Effector CD4-positive, alpha-beta T cell (primary cell): ENCODE measurements at places on chromosomes 4 and X.

- DNase-seq: no peak
These were observed 81.9 kb downstream of the PJA1 start for GRCh38 chrX:69083361-69083760.

DNA sequence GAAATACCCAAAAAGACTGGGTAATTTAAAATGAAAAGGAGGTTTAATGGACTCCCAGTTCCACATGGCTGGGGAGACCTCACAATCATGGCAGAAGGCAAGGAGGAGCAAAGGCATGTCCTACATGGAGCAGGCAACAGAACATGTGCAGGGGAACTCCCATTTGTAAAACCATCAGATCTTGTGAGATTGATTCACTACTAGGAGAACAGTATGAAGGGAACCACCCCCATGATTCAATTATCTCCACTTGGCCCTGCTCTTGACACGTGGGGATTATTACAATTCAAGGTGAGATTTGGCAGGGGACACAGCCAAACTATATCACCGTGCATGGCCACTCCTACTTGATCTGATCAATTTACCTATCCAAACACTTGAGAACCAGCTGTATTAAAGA, 131.5 kb upstream of the LDB2 start:
- DNase-seq: no peak

DNA sequence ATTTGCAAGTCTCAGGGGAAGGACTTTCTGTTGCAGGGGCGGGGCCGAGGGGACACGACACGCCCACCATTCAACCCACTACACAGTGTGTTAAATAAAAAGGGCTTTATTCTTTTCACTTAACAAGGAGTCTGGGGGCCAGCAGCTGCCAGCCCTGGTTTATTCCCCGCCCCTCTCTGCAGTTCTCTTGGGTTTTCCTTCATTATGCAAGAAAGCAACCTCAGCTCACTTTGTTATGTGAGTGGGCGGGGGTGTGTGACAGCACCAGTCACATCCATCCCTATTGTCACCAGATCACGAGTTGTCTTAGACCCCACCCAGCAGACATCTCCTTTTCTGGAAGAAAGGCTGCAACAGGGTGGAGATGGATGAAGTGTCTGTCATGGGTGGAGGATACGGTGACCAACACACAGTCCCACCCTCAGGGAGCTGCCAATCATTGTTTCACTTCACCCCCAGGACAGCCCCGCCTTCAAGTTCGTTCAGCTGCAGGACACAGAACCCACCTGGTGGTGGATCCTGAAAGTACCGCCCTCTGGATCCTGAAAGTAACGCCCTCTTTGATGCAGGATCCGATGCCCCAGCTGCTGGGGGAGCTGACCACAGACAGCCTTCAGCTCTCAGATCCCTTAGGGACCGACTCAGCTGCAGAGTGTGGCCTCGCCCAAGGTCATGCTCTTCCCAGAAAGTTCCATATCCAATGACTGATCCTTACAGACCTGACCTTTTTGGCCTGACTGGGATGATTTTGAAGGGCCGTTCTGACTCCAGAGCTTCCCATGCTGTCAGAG, 79.6 kb downstream of the SMIM20 start:
- DNase-seq: no peak

GRCh38 chr4:111697176-111697942, 447.9 kb upstream of the FAM241A start:
- no peak for DNase-seq

GRCh38 chr4:92789741-92790140, 486.0 kb downstream of the GRID2 start:
- DNase-seq: no peak
